ENCODE measurements at places on chromosomes 12 and 14. TPM values are rescaled to one million over a fixed set of nuclear protein-coding genes. Genes with fewer than 3 reads are reported as not detected.

Gene CLEC1A
- 0.49 TPM for total RNA-seq

GRCh38 chr14:49766839-49767238 is 1.1 kb upstream of the KLHDC2 start:
- H3K27ac ChIP-seq = peak overlapping the region; percentile 99
- DNase-seq = no peak
- H3K36me3 ChIP-seq = no peaks in the 10 kb centered on the region

Gene LRP1-AS
- not detected for total RNA-seq

Gene ZNF268
- total RNA-seq = 9.2 TPM

DNA sequence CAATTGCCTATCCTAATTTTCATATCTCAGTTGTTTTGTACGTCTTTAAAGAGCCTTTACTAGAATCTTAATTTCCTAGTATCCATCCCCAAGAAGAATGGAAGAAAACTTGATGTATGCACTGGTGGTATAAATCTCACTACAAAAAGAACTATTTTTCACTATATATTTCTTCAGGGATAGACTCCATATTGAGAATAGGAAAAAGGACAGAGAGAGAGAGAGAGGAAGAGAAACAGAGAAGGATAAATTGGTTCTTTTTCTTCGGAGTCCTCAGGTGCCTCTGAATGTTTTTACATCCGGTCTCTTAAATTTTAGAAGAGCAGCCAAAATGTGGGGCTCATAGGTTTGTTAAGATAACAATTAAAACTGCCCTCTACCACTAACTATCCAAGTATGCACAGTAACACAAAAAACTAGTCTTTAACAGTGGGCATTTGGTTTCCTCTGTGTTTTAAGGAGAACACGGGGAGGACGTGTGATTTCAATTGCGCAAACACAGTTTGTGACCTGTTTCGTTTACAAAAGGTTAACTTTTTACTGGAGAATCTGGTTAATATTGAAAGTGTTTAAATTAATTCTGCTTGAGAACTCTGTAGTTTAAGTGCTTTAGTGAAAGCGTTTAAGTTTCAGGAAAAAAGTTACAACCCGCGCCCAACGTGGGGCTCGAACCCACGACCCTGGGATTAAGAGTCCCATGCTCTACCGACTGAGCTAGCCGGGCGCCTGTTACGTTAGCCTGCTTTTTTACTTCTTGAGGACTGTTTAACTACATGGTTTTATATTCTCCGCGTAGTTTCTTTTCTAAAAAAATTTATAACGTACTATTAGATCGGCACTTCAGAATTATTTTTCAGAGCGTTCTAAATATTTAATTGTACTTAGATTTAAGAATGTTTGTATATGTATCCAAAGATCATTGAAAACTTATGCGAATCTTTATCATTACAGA is 5.1 kb upstream of the PSMA3 start:
- no peaks in the 10 kb centered on the region for H3K36me3 ChIP-seq
- H3K4me3 ChIP-seq = peak overlapping the region; percentile 14
- no peaks in the 10 kb centered on the region for H3K27me3 ChIP-seq
- peak overlapping the region; percentile 72 for H3K27ac ChIP-seq
- peak; percentile 82 for DNase-seq
- peaks cover 16% of the 10 kb centered on the region for H3K4me1 ChIP-seq

- H3K27me3 ChIP-seq = no peaks in the 10 kb centered on the region
- DNase-seq = peak; percentile 84
- H3K4me1 ChIP-seq = peaks cover 4% of the 10 kb centered on the region
- no peaks in the 10 kb centered on the region for H3K36me3 ChIP-seq
- peak overlapping the region; percentile 39 for H3K27ac ChIP-seq
- H3K4me3 ChIP-seq = no peak overlapping the region
These were observed 90.2 kb upstream of the RESF1 start for GRCh38 chr12:31868965-31869364.

DNA sequence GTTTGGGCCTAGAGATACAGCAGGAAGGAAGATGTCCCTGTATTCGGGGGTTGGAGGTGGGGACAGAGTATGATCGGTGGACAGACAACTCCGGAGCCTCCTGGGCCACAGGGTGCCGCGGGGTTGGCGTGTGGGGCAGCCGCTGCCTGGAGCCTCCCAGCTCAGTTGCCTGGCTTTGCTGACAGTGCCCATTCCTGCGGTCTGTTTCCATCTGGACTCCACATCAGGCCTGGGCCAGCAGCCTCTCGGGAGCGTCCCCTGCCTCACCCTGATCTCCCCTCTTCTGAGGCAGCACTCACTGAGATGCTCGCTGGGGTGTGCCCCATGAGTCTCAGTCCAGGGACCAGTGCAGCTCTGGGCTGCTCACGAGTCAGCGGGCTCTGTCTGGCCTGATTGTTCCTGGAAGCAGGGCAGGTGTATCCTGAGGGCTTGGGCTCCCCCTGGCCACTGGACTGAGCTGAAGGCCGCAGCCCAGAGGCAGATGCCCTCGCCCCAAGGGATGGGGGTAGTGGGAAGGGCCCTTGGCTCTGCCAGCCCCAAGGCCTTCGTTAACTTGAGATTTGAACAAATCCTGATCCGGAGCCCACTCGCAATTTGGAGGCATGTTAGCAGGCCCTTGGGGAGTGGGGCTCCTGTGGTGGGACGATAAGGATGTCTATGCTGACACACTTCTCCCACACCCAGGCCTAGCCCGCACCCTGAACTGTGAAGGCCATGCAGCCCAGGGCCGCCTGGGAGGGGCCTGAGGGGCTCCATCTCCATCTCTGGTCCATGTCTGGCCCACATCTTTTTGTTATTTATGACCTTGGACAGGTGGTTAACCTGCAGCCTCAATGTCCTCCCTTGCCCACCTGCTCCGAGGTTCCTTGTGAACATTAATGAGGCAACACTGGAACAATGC is 7.5 kb downstream of the HIP1R start:
- DNase-seq = peak; percentile 46
- peaks cover 45% of the 10 kb centered on the region for H3K4me1 ChIP-seq
- no peaks in the 10 kb centered on the region for H3K27me3 ChIP-seq
- H3K4me3 ChIP-seq = no peak overlapping the region

DNA sequence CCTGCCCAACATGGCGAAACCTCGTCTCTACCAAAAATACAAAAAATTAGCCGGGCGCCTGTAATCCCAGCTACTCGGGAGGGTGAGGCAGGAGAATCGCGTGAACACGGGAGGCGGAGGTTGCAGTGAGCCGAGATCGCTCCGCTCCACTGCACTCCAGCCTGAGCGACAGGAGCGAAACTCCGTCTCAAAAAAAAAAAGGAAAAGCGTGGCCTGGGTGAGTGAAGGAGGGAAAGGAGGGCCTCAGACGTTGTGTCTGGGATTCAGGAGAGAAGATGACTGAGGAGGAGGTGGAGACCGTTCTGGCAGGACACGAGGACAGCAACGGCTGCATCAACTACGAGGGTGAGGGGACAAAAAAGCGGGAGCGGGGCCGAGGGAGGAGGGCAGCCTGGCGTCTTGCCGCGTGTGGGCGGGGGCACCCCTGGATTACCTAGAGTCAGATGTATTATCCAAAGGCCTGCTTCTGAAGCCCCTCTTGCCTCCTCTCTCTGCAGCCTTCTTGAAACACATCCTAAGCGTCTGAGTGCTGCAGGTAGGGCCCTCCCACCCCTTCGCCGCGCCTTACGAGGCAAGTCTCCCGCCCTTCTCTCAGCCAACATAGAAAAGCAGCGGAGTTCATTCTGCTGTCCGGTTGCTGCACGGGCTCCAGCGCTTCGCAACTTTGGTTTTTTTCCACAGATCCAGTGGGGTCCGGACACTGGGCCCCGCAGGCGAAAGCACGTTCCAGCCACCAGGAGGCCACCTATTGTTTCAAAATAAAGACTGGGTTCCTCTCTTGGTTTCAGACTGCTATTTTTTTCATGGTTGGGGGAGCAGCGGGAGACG is 744 bp upstream of the MYL6 start:
- no peaks in the 10 kb centered on the region for H3K27me3 ChIP-seq
- H3K4me3 ChIP-seq = peak overlapping the region; percentile 85
- peak overlapping the region; percentile 79 for H3K27ac ChIP-seq

DNA sequence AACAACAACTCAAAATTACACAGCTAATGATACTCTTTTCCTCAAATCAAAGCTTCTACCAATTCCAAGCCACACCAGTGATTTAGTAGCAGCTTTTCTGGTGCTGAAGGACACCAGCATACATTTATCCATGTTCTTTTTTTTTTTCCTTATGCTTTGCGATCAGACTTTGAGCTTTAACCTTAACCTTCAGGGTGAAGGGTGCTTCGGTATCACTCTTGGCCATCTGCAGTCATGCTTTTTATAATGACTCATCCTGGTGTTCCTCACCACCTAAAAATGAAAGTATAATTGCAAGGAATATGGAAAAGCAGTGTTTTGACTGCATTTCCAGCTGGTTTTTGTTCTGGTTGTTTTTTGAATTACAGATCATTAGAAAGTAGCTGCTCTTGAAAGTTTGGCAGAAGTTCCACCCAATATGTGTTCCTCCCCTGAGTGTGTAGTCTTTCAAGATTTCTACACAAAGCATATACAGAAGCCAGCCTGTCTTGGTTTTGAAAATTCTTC is 1.3 kb upstream of the SLC41A2 start:
- H3K27me3 ChIP-seq = no peaks in the 10 kb centered on the region
- H3K4me3 ChIP-seq = peak overlapping the region; percentile 80
- no peak for DNase-seq
- peaks cover 21% of the 10 kb centered on the region for H3K4me1 ChIP-seq
- no peaks in the 10 kb centered on the region for H3K36me3 ChIP-seq

DNA sequence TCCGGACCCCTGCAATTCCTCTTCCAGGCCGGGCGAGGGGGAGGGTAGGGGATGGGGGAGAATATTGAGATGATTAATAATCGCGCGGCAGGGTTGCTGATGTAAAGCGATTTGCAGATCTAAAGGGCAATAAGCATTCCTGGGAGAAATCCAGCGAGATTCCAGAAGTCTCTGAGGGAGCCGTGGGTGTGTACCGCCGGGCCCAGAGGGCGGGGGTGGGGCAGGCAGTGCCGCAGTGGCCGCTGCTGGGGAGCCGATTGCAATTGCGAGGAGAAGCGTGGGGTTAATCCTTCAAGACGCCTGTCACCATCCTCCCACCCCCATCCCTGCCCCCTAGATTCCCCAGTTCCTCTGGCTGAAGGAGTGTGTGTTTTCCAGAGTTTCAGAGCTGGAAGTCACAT is 16.4 kb downstream of the FOS start:
- DNase-seq = peak; percentile 79
- no peaks in the 10 kb centered on the region for H3K27me3 ChIP-seq
- no peaks in the 10 kb centered on the region for H3K4me1 ChIP-seq
- no peaks in the 10 kb centered on the region for H3K36me3 ChIP-seq
- H3K4me3 ChIP-seq = peak overlapping the region; percentile 58

Gene GRIP1
- 0.78 TPM for total RNA-seq

Gene TESPA1
- 0.37 TPM for total RNA-seq

Gene CCDC197
- total RNA-seq = not detected

GRCh38 chr12:56162468-56163290 is 4.5 kb downstream of the MYL6 start:
- DNase-seq = no peak
- H3K4me1 ChIP-seq = peaks cover 22% of the 10 kb centered on the region
- H3K4me3 ChIP-seq = no peak overlapping the region
- no peaks in the 10 kb centered on the region for H3K27me3 ChIP-seq

- H3K4me3 ChIP-seq = no peak overlapping the region
- no peaks in the 10 kb centered on the region for H3K27me3 ChIP-seq
- no peak for DNase-seq
These were observed 203.1 kb downstream of the ETNK1 start for GRCh38 chr12:22828066-22828465.

DNA sequence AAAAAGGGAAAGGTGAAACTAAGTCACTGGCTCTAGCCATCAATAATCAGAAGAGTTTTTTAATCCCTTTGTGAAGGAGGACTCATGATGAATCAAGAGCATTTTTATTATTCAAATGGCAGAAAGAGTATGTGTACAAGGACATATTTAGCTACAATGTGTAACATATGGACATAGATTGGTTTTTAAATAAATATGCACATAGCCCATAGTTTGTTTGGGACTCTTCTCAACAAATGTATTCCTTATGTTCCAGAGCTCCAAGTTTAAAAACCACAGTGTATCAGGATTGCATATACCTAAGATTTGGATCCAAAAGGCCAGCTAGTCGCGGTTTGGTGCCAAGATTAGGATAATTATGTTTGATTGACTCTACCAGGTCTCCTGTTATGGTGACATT is 104.2 kb downstream of the C12orf50 start:
- H3K4me3 ChIP-seq = no peak overlapping the region
- no peak overlapping the region for H3K27ac ChIP-seq
- H3K4me1 ChIP-seq = no peaks in the 10 kb centered on the region

DNA sequence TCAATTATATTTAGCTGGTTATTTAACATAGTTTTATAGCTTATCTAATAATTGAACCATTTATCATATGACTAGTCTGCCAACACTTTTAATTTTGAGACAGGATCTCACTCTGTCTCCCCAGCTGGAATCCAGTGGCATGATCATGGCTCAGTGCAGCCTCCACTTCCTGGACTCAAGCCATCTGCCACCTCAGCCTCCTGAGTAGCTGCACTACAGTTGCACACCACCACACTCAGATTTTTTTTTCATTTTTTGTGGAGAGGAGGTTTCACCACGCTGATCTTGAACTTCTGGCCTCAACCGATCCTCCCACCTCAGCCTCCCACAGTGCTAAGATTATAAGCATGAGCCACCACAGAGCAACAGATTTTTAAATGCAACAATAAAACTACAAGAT is 151.4 kb upstream of the MDGA2 start:
- no peak for DNase-seq
- H3K4me1 ChIP-seq = no peaks in the 10 kb centered on the region
- H3K4me3 ChIP-seq = no peak overlapping the region
- H3K27me3 ChIP-seq = no peaks in the 10 kb centered on the region

Gene DEPDC4
- 2.0 TPM for total RNA-seq

Gene AQP2
- total RNA-seq = not detected

- H3K4me3 ChIP-seq = no peak overlapping the region
- peaks cover 9% of the 10 kb centered on the region for H3K4me1 ChIP-seq
- H3K36me3 ChIP-seq = no peaks in the 10 kb centered on the region
- no peak overlapping the region for H3K27ac ChIP-seq
These were observed 114.5 kb downstream of the ETV6 start for GRCh38 chr12:11763760-11764520.

GRCh38 chr14:72737560-72737943 is 156.3 kb downstream of the DPF3 start:
- no peak for DNase-seq
- no peaks in the 10 kb centered on the region for H3K27me3 ChIP-seq
- no peaks in the 10 kb centered on the region for H3K4me1 ChIP-seq
- H3K27ac ChIP-seq = no peak overlapping the region
- no peak overlapping the region for H3K4me3 ChIP-seq

Gene CD69
- 0.49 TPM for total RNA-seq

- no peaks in the 10 kb centered on the region for H3K36me3 ChIP-seq
- H3K4me1 ChIP-seq = no peaks in the 10 kb centered on the region
- H3K4me3 ChIP-seq = no peak overlapping the region
- H3K27ac ChIP-seq = no peak overlapping the region
- DNase-seq = no peak
- no peaks in the 10 kb centered on the region for H3K27me3 ChIP-seq
These were observed 27.6 kb downstream of the PDE3A start for GRCh38 chr12:20395791-20396550.

DNA sequence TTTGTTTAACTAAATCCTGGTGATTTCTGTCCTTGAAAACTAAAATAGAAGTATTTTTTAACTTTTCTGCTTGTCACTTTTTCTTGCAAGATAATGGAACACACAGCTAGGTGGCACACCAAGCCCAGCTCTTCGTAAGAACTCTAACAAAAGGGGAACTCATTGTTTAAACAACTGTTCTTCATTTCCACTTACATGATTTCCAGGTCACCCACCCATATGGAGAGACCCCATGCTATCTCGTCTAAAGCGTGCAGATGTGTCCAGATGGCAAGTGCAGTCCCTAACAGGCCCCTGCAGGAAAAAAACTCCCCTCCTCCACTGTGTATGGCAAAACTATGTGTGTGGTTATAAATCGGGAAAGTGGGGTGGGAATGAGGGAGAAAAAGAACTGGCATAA is 43.3 kb upstream of the NT5DC3 start:
- no peak overlapping the region for H3K4me3 ChIP-seq
- DNase-seq = no peak
- H3K27ac ChIP-seq = no peak overlapping the region
- no peaks in the 10 kb centered on the region for H3K36me3 ChIP-seq
- H3K27me3 ChIP-seq = no peaks in the 10 kb centered on the region

Data from right lobe of liver (tissue), 6 donors.